NCI-H1105 (cell line): ENCODE measurements at places on chromosomes 6 and 20.
A peak's percentile ranks its signal among the peaks of the same experiment; 100 is the strongest.

GRCh38 chr20:24787071-24787470 lies 162.0 kb upstream of the CST7 start:
- no peak for DNase-seq

- DNase-seq: no peak
Measured at GRCh38 chr20:64050261-64051032, 1.0 kb upstream of the SOX18 start.

DNA sequence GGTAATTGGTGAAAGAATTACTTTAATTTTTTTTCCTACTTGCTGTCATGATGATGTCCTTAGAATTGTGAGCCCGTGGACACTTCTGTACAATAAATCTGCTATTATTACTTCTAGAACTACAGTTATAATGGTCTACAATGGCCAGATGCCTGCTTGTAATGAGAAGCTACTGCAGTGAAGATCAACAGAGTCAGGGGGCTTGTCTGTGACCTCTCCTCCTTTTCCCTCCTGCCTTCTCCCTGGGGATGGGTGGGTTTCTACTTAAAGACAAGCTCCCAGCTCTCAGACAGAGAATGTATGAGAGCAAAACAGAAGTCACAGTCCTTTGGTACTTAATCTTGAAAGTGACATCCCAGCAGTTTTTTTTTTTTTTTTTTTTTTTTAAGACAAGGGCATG lies 13.2 kb upstream of the PANK2 start:
- DNase-seq: no peak

GRCh38 chr6:39060467-39061160 lies 12.0 kb downstream of the GLP1R start:
- no peak for DNase-seq

GRCh38 chr6:131683479-131683878 lies 17.7 kb downstream of the OR2A4 start:
- no peak for DNase-seq

GRCh38 chr6:169051371-169051770 lies 202.3 kb downstream of the THBS2 start:
- peak; percentile 32 for DNase-seq

DNA sequence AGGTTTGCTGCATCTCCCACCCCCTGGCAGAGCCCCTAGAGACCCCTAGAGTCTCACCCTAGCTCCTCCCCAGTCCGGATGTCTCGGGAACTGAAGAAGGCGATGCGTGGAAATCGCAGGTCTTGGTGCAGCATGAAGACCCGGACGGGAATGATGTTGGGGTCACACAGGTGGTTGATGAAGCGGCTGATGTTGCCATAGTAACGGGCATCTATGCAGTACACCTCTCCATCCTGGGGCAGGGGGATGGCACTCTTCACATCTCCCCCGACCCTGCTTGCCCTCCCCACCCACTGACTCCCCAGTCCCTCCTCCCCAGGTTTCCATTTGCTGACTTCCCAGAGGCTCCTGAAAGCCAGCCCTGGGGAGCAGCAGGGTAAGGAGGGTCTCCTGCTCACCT lies 1.8 kb upstream of the SLC44A4 start:
- DNase-seq: no peak

DNA sequence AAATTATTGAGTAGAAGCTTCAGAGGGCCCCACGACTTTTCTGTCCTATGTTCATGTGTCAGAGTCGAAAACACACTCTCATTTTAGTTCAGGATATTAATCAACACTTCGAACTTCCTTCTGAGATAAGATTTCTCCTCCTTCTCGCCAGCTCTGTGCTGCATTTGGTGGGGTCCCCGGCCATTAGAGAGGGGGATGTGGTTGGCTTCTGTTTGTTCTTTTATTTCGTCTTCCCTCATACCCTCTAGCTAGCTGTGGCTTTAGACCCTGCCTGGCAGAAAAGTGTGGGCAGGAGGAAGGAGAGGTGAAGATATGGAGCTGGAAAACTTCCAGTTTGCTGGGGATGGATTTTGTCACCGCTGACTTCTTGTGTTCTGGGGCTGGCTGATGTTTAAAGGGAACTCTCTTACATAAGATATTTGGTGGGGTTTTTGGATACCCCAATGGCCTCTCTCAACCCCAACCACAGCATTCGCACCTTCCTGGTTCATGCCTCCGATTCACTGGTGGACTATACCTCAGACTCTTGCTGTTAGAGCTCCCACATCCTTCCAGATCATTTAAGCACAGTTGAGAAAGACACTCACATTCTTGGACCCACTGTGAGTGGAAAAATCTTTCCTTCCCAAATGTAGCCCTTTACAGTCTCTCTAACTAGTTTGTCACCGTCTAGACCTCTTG lies 30.7 kb upstream of the TMX4 start:
- DNase-seq: no peak

- no peak for DNase-seq
Measured at GRCh38 chr6:162852192-162852591, 124.4 kb downstream of the PACRG start.

DNA sequence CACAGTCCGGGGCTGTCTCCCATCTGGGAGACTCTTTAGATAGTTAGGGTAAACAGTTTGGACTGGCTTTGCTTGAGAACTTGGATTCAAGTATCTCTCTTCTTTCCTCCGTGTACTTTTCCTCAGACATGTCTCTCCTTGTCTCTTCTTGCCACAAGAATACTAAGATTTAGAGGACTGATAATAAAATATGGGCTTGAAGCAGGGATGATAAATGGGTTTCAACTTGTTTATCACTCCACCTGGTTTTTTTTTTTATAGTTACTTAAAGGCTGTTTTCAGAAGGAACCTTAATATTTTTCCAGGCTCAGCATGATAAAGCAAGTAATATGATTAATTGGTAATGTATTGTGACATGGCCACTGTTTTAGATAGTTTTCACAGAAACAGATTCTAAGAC lies 40.9 kb upstream of the KIF13A start:
- no peak for DNase-seq

DNA sequence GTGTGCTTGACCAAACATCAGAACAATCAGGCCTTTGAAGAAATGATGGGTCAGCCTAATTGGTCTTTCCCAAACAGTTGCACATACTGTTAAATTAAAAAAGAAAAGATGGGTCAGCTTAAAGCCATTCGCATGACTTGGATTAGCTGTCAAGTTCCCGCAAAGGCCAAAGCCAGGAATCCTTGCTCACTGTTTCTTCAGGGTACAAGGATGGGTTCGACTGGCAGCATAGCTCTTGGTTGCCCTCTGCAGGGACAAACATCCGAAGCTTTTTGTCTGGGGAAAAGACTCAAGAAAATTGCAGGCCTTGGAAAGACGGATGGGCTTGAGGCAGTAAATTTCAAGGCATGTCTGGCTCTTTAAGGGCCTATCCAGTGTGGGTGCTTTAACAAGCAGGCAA lies 168.0 kb downstream of the HDGFL1 start:
- no peak for DNase-seq

DNA sequence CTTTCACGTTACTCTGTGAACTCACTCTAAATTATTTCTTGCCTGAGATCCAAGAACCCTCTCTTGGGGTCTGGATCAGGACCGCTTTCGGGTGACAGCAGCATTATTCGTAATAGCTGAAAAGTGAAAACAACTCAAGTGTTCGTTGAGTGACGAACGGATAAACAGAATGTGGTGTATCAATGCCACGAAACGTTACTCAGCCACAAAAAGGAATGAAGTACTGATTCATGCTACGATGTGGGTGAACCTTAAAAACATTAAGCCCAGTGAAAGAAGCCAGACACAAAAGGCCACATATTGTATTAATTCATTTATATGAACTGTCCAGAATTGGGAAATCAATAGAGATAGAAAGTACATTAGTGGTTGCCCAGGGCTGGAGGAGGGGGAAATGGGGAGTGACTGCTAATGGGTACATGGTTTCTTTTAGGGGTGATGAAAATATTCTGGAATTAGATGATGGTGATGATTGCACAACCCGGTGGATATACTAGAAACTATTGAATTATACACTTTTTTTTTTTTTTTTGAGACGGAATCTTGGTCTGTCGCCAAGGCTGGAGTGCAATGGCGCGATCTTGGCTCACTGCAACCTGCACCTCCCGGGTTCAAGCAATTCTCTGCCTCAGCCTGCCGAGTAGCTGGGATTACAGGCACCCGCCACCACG lies 8.4 kb downstream of the PTGIS start:
- DNase-seq: no peak

- DNase-seq: no peak
Measured at GRCh38 chr6:169801396-169802160, 50.2 kb downstream of the ERMARD start.

DNA sequence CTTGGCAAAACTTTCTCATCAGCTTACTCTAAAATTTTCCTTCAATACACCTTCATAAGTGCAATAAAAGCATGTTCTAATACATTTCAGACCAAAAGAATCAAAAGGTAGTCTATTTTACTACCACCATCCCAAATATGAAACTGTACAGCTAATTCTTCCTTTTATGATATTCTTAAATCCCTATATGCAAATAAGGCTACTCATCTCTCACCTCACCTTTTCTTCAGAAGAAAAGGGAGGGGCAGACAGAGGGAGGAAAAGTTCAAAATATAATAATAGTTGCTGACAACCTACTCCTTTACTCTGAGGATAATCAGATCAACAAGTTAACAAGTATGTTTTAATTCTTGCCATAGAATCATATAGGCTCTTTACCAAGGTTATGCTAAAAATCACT lies 7.4 kb downstream of the C6orf120 start:
- no peak for DNase-seq

DNA sequence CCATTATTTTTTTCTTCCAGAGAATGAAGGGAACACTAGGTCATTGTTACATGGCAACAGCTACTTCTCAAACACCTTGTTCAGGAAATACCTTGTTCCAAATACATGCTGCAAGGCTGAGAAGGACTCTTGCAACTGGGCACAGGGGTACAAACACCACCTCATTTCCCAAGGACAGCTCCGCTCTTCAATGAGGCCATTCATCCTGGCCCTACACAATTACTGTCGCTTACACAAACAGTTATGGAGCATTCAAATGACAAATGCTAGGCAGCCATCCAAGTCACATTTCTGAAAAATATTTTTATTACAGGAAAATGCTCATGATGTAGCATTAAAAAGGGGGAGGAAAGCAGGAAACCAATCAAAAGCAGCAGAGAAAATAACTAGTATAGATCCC lies 611.9 kb downstream of the DHX35 start:
- no peak for DNase-seq

- no peak for DNase-seq
Measured at GRCh38 chr20:50932016-50932485, 814 bp upstream of the ADNP start.

DNA sequence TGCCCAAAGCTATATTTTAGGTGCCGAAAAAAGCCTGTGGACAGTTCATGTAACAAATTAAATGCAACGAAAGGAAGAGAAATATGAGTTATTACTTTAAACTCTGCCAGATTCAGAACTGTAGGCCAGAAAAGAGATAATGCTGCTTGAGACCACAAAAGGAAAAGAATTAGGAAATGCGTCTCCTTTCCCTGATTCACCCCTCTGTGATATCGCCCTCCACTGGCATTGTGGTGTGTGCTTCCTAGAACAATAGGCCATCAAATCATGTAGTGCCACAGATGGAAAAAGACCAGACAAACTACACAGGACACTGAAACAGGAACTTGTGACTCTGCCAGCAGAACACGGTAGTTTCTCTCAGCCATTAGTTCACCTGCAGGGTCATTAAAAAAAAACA lies 14.7 kb upstream of the LAMA4 start:
- DNase-seq: no peak

GRCh38 chr6:99619409-99619762 lies 12.8 kb downstream of the PRDM13 start:
- DNase-seq: no peak

DNA sequence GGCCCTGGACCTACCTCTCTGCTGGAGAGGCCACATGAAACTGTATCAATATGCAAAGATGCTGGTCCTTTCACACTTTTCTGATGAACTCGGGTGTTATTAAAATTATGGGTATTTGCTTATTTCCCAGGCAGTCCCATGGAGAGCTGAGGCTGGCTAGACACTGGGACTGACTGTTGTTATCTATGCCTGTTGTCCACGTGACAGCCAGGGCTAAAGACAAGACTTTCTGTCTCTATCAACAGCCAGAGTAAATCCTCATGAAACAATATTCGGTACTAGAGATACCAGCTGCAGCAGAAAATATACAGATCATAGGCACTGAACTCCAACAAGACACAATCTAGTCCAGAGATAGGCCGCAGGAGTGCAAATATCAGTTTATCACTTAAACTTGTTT lies 236.4 kb downstream of the FOXA2 start:
- DNase-seq: no peak

- no peak for DNase-seq
Measured at GRCh38 chr6:108117427-108118358, 43.2 kb upstream of the OSTM1 start.

- DNase-seq: peak; percentile 10
Measured at GRCh38 chr6:98832284-98833056, 1.9 kb upstream of the POU3F2 start.

- no peak for DNase-seq
Measured at GRCh38 chr6:42522036-42522435, 41.8 kb upstream of the UBR2 start.

GRCh38 chr6:4382362-4382853 lies 247.0 kb upstream of the ECI2 start:
- DNase-seq: no peak

DNA sequence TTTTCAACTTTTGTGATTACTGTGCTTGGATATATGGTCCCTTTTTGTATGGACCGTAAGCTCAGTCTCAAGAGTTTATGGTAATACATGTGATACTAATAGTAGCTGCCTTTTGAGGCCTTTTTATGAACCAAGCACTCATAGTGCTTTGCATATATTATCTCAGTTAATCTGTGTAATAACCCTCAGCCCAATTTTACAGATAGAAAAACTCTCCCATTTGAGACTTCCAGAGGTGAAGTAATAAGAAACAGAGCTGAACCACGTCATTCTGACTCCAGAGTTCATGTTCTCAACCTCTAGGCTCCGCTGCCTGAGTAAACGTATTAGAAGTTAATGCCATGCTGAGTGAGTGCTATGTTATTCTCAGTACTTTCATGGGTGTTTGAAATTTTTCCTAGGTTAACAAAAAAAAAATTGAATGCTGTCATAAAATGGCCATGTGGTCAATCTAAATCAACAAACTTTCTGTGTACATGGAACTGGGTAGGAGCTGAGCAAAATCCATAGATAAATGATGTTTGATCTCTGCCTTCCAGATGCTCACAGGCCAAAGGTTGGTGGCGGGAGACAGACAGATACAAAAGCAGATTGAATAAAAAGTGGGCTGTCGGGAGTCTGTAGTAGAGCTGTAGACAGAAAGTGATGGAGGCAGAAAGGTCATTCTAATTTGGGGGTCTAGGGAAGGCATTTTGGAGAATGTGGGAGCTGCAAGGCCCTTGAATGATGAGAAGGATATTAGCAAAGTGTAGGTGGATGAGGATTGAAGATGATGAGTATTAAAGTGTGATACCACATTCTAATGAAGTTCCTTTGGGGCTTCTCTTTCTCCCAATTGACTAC lies 22.6 kb upstream of the ELOVL2 start:
- no peak for DNase-seq

- DNase-seq: no peak
Measured at GRCh38 chr6:63475707-63476106, 96.6 kb upstream of the LOC128125822 start.

- DNase-seq: peak; percentile 89
Measured at GRCh38 chr20:57930351-57930750, 220.5 kb upstream of the PMEPA1 start.

GRCh38 chr20:11719153-11719552 lies 198.5 kb upstream of the BTBD3 start:
- no peak for DNase-seq

- peak; percentile 14 for DNase-seq
Measured at GRCh38 chr6:95227351-95227750, 350.0 kb upstream of the MANEA start.
